ENCODE measurements at places on chromosomes 16 and 17.

DNA sequence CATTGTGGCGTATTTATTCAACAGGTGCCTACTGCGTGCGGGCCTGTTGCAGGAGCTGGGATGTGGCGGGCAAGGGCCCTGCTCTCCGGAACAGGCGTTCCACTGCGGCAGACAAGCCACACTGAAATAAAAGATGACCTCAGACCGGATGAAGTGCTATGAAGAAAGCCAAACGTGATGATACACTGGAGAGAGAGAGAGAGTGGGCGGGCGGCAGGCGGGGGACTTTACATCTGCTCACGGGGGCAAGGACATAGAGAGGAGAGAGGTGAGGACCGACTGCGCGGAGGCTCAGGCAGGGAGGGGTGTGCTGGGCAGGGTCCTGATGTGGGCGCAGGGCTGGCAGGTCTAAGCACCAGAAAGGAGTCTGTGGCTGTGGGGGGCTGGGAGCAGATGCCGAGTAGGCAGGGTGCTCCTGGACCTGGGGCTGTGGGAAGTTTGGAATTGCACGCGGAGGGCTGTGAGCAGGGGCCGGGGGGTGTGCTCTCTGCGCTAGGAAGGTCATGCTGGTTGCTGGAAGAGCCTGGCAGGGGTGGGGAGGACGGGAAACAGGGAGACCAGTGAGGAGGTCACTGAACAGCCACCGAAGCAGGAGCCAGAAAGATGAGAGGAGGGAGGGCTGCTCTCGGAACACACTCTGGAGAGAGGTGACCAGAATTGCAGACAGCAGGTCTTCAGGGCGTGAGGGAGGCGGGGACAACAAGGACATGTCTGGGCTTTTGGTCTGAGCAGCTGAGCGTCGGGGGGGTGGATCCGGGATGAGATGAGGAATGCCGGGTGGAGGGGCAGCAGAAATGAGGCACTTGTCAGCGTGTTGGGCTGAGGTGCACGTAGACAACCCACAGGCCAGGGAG is 9.9 kb downstream of the MXRA7 start:
- no peak for DNase-seq

DNA sequence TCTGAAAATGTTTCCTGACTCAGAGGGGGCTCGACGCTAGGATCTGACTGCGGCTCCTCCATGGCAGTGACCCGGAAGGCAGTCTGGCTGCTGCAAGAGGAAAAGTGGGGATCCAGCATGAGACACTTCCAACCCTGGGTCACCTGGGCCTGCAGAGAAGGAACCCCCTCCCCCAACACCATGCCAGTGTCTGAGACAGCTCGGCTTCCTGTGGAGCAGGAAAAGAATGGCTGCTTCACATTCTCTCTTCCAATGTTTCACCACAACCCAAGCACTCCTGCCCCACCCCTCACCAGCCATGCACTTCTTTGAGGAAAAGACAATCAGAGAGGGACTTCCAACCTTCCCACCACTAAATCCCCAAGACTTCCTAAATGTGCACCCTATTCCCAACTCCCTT is 10.8 kb downstream of the TP53 start:
- DNase-seq = no peak

DNA sequence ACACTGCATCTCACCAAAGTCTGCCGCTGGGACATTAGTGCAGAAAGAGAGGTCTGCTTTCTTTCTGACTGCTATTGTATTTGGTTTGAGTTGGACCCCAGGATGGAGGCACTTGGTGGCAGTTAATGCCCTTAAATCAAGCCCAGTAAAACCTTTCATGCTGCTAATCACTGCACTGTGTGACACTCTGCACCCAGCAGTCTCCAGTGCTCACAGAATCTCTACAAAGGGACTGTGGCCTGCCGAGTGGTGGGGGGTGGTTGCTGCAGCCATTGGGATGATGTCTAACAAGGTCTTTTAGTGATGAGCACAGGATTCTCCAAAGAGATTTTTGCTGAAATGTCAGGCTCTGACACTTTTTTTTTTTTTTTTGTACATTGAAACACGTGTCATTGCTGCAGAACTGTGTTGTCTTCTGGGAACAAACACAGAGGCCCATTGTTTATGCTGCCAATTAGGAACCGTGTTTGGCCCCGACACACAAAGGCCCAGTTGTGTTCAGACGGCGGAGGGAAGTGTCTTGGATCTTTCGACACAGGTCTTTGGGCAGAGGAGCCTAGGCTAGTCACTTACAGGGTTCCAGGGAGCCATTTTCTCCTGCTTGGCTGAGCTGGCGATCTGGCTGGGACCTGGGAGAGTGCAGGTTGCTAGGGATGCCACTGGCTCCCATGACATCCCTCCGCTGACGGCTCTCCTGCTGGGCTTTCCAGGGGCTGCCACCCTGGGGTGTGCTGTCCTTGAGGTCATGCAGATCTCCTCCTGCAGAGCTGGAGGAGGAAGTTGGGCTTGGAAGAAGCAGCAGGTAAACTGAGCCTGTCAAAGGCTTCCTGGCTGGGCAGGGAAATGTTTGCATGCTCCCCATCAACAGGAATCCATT is 16.2 kb upstream of the TNRC6C start:
- DNase-seq = no peak

DNA sequence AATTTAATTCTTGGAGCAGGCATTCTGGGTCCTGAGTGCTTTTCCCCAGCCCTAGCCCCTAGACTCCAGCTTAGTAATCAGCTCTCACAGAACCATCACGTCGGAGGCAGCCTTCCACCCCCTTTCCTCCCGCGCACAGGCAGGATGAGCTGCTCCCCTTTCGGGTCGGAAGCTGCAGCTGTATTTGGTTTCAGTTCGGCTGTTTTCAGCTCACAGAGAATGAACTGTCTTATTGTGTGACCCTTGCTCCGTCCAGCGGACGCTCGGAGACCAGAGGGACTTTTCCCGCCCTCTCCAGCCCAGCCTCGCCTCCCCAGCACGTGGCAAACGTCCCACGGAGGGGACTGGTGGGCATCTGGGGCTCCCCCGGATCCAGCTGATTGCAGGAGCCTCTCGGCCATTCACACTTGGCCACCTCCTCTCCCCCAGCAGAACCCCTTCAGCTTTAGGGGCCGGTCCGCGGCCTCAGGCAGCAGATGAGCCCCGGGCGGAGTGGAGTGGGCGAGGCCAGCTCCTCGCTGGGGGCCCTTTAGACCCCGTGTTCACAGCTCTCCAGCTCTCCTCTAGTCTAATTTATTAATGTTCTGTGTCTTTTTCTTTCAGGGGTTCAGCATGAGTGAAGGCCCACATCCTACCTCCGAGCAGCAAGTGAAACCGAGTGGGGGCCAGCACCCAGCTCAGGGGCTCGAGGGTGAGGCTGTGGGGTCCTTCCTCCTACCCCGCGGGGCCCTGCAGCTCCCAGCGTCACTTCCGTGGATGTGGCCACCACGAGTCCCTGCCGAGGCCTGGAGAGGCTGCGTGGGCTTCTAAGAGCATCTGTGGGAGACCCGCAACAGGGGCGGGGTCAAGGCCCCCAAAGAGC is 863 bp upstream of the UTS2R start:
- DNase-seq = no peak

DNA sequence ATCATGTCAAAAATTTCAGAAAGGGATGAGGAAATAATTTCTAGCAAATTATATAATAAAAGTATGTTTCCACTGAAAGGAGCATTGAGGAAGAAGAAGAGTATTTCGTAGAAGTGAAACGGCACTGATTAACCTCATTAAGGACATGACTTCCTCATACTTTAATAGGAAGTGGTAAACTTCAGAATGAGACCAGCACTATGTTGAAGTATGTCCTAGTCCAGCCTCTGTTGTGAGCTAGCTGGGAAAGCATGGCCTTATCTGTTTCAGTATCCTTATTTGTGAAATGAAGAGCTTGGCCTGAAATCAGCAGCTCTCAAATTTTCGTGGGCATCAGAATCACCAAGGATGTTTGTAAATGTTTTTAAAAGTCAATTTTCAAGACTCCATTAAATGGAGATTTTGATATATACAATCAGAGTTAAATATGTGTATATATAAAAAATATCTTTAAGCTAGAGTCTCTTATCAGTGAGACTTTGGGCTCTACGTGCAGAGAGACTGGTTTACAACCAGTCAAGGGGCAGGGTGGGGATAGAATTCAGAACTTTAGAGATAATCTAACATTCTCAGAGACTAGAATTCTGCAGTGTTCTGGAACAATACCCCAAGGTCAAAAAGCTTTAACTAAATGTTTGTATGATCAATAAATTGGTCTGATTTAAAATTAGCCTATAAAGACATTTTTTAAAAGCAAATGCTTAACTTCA is 365.4 kb downstream of the CDH13 start:
- DNase-seq = no peak

DNA sequence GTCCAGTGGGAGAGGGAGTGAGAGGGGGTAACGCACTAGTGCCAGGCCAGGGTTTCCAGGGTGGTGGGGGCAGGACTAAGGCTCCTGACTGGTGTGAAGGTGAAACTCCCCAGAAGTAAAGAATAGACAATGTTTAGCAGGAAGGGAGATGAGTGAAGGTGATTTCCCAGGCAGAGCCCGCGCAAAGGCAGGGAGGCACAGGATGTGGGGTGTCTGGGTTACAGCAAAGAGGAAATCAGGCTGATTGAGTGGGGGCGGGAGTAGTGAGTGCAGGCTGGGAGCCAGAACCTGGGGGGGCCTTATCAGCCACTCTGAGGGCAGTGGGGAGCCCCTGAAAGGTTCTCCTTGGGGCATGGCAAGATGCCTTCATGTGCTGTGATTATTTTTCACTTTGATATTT is 167.5 kb downstream of the UTP18 start:
- no peak for DNase-seq

GRCh38 chr17:41976142-41976768 is 9.7 kb downstream of the CNP start:
- DNase-seq = no peak

DNA sequence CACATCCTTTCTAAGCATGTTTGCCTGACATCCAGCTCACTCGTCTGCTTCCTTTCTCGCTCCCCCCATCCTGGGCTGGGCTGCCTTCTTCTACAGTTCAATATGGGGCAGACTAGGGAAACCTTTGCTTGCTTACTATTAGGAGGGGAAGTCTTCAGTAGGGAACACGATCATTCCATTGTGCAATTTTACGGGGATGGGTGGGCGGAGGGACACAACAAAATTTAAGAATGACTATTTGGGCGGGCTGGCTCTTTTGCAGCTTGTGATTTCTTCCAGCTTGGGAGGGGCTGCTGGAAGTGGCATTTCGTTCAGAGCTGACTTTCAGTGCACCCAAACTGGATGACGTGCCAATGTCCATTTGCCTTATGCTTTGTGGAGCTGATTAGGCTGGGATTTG is 25.4 kb downstream of the PCTP start:
- no peak for DNase-seq

GRCh38 chr17:83070800-83071341 is 8.5 kb upstream of the METRNL start:
- DNase-seq = no peak

DNA sequence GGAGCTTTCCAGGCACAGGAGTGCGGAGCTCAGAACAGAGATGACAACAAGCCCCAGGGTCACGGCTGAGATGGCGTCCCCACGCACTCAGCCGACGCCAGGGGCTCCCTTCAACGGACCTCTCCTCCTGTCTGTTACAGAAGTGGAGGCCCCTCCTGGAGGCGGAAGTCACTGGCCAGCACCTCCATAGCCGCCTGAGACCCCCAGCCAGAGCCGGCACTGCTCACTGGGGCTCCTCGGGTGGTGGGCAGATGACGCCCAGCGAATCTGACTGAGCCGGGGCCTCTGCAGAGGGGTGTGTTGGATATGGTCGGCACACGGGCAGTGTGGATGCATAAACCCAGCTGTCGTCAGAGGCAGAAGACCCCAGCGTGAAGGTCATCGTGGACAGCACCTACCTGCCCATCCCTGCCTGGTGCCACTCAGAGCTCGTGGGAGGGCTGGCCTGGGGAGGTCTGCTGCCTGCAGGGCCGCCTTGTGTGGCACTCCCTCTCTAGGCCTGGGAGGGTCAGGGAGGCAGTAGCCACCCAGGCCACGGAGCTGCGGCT is 20.0 kb downstream of the NDUFAF8 start:
- DNase-seq = no peak

- DNase-seq = no peak
Measured at GRCh38 chr16:50497592-50497991, 50.6 kb upstream of the NKD1 start.

- DNase-seq = no peak
Measured at GRCh38 chr17:83204230-83204725, 124.9 kb downstream of the METRNL start.

- DNase-seq = no peak
Measured at GRCh38 chr16:17098685-17099084, 372.1 kb downstream of the XYLT1 start.

All from D721Med (cell line).